ENCODE measurements at places on chromosomes 6 and 20.
A peak's percentile ranks its signal among the peaks of the same experiment; 100 is the strongest.

GRCh38 chr6:122789182-122790027, at the start of gene SMPDL3A:
TSS of gene SMPDL3A (plus strand) at chr6:122789258. CDS start at chr6:122789347, 89 bp downstream.
- DNase-seq = peak; percentile 80

DNA sequence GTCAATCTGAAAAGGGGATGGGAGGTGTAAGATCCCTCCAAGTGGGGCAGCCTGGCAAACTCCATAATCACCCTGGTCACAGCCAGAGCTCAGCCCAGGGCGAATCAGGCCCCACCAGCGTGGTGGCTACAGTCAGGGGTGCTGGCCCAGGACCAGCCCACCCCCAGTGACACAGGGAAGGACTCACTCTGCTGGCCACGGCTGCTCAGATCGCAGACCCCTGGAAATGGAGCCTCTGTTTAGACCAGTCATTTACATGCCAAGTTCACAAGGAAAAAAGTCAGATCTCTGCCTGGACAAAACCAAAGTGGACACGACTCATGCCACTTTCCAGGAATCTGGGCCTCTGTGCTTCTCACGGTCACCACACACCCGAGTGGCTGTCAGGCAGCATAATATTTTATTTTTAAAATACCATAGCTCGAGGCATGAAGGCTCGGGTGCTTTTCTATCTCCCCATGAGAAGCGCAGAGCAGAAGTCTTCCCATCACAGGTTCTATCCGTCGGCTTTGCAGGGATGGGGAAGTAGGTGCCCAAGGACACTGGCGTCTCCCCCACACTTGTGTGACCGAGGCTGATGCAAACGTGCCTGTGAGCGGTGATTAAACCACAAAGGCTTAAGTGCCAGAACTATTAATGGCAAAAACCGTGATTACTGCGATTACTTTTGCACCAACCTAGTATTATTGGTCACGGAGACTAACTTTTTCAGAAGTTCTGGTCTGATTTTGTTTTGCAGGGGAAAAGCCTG, 13.0 kb downstream of the PXDC1 start:
- no peak for DNase-seq

- DNase-seq = no peak
These were observed 34.7 kb upstream of the GSTA4 start for GRCh38 chr6:53029761-53030160.

DNA sequence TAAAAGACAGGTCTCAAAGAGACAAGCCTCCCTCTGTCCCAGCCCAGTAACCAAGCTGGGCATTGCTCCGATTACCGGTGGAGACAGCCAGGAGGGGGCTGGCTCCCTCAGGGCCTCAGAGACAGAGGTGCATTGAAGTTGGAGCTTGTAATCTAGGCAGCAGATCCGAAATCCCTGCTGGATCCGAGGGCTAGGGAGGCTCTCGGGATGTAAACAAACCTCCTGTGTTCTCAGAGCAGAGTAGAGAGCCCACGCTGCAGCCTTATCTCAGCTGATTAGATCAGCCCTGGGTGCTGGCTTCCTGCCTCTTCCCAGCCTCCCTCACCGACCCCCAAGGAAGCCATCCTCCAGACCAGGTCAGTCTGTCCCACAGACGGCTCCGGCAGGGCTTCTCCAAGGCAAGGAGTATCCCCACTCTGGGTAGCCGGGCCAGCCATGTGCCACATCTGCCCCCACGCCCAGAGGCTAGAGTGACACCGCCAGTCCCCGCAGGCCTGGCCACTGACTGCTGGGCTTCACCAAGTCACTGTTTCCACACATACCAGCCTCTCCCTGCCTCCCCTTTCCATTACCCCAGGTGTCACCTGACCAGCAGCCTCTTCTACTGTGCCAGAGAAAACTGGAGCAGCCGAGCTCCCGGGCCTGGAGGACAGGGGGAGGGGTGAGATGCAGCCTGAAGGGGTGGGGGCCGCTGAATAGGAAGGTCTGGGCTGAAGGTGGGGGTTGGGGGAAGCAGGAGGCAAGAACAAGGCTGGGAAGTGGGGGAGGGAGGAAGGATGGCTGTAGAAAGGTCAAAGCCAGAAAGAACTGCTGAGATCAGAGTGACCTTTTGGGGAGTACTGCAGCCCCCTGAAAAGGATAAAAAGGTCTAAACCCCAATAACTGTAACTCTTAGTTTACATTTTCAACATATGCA, 6.0 kb downstream of the SDC4 start:
- peak; percentile 80 for DNase-seq

DNA sequence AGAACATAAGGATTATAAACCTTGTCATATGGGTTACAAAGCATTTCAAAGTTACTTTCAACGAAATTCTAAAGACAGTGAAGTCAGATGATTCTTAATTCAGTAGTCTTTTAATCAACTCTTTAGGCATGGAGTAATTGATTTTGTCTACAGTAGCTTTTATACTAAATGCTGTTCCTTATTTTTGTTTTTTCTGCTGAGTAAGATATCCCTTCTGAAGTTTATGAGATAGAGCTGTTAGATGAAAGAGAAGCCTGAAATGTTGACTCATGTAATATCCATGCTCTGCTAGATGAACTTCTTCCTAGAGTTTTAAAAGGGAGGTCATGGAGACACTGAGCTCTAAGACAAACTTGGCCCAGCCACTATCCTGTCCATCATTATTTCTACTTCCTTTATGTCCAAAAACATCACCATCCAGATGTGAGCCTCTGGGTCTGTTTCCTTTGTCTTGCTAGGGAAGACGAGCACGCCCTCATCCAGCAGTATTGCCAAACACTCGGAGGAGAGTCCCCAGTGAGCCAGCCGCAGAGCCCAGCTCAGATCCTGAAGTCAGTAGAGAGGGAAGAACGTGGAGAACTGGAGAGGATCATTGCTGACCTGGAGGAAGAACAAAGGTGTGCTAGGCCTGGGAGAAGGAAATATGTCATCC, 550.3 kb downstream of the UTRN start:
- DNase-seq = no peak

- peak; percentile 9 for DNase-seq
These were observed 810 bp downstream of the MRPL18 start for GRCh38 chr6:159790956-159791598.

DNA sequence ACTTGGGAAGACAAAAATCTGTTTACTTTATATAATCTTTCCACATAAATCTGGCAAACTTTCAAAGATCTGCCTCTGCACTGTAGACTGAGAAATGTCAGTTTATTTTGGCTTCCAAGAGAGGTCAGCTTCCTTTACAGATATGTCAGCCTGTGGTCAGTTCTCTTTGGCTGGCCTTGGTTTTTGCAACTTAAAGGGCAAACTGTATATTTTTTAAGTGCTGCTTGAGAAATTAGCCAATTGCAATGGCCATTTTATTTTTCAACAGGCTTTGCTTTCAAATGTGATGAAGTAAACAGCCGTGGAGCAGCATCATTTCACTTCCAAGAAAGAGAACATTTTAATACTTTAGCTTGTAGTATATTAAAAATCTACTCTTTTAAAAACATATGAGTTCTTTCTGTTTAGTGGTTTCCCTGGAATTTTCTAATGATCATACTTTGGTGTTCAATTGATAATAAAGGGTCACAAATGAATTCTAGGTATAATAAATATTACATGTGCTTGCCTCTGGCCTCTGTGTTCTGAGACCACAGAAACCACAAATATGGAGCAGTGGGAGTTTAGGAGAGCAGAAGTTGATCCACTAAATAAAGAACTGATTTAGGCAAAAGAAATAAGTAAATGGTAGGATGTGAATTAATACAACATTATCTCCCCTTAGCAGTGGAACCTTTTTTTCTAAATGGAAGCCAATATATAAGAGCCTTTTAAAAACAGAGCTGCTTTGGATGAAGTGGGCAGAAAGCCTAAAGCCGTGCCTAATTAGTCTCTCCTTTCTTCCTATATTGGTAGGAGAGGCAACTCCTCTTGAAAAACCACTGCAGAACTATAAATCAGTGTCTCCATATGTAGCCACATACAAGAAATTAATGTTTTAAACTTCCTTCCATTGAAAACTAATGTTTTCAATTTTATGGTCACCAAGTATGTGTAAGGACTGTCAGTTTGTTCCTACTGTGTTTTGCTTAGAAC, 16.2 kb downstream of the ADGRB3 start:
- no peak for DNase-seq

GRCh38 chr6:96301023-96301422, 220.6 kb upstream of the UFL1 start:
- DNase-seq = peak; percentile 4

DNA sequence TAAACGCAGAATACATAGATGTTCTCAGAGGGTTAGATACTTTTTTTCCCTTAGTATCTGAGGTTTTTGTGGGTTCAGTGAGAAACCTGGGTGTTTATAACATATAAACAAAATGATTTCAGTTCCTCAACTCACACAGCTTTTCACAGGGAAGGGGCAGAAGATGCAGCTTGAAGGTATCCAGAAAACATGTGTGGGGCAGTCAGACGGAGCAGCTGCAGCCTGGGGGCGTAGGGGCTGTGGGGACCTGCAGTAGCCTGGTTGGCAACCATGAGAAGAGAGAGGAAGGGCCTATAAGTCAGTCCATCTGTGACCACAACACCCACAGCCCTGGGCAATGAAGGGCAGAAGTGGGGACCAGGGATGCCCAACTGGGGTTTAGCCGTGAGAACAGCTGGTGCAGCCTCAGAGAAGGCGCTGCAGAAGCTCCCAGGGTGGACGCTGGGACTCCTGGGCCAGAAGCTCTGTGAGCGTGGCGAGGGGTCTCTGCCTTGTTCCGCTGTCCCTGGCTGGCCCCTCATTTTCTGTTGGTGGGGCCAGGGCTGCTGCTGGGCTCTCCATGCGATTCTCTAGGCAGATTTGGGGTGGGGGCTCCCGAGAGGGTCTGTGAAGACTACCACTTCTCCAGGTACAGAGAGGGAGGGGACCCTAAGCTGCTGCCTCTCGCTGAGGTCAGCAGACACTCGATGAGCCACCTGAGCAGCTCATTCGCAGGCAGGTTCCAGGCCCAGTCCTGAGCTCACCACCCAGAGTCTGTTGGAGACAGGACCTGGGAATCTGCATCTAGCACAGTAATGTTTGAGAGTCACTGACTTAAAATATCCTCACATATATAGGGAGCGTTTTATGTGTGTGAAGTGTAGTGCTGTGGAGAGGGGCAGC, 181.2 kb downstream of the ZDHHC14 start:
- no peak for DNase-seq

DNA sequence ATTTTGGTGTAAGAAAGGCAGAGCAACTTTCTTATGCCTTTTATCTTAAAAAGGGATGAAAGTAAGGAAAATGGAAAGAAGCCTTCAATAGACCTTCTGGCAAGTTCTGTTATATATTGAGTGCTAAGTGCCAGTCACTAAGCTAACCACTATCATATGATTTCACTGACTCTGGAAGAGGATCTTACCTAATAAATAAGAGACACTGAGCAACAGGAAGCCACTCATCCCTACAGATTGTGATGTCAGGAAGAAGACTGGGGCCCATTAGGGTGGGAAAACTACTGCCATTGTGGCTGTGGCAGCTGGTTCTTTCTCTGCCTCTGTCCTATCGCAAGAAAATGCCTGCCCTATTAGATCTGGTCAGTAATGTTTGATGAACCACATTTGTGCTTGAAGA, 89.6 kb downstream of the AIG1 start:
- no peak for DNase-seq

DNA sequence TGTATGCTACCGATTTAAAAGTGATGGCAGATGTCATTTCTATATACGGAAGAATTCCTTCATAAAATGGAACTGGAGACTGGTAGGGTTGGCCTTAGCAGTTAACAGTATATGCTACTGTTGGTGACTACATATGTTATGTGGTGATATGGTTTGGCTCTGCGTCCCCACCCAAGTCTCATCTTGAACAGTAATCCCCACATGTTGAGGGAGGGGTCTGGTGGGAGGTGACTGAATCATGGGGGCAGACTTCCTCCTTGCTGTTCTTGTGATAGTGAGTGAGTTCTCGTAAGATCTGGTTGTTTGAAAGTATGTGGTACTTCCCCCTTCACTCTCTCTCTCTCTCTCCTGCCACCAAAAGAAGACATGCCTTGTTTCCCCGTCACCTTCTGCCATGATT, 29.6 kb downstream of the RGS17 start:
- no peak for DNase-seq

GRCh38 chr20:62588458-62589149, 53.7 kb upstream of the SLCO4A1 start:
- no peak for DNase-seq

DNA sequence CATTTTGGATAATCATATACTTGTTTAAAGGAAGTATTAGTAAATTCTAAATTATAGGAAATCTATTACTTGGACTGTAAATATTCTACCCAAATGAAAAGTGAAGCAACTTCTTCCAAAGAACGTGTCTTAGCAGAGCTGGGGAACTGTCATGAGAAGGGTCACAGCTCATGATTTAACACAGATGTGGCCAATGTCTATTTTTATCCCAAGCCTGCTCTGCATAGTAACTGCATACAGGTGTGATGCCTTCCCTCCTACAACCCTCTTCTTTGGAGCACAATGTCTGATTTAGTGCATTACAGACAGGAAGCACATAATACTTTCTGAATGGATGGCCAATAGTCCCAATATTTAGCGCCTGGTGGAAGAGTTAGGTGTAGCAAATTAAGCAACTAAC, 138.7 kb upstream of the THEMIS start:
- no peak for DNase-seq

DNA sequence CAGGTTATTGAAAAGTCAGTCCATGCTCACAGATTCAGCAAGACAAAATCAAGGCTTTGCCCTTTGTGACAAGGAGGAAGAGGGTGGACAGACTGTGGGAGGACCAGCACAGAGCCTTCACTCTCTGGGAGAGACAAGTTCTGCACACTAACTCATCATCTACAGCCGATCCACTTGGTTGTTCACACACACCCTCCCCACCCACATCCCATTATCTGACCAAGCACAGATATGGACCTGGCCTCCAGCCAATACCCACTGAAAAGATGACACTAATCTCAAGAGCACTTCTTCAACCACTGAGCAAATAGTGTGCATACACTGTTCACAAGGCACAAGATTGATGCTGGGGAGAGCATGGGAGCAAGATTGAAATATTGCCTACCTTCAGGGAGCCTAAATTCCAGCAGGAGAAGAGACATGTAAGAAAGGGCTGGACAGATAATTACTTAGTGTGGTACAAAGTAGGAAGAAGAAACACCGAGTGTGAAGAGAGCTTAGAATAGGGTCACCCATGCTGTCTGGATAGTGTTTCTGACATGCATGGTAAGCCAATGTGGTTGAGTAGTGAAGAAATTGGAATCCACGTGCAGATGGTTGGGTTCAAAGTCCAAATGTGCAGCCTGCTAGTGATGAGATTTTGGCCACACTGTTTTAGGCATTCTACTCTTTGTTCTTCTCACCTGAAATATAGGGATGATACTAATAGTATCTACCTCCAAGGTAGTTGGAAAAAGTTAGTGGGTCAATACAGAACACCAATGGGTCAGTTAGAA, 21.7 kb upstream of the IL17A start:
- DNase-seq = no peak

- DNase-seq = no peak
These were observed 2.3 kb downstream of the ARFRP1 start for GRCh38 chr20:63705232-63706026.

GRCh38 chr20:53750827-53751619, 157.4 kb upstream of the ZNF217 start:
- no peak for DNase-seq

DNA sequence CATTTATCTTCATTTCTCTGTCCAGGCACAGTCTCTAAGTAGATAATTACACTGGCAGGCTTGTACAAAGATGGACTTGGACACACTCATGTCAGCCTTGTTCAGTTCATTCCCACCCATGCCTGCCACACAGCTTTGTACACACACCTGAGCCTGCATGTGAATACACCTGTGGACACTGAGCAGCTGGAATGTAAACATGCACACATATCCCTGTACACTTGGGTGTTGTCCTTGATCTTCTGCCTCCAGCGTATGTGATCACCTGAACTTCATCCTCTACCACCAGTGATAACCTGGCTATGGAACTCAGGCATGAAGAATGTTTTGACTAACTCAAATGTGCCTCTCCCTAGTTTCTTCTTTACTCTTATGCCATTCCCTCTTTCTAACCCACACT, 190.6 kb downstream of the DHX35 start:
- no peak for DNase-seq
